ENCODE measurements at places on chromosomes 2 and 18. TPM values are rescaled to one million over a fixed set of nuclear protein-coding genes. Genes with fewer than 3 reads are reported as not detected.

TEKT4 gene
- total RNA-seq: not detected

OXER1 gene
- total RNA-seq: not detected

TUBA3D gene
- not detected for total RNA-seq

SH3RF3 gene
- total RNA-seq: 18.1 TPM

KIF5C gene
- total RNA-seq: 0.25 TPM

XIRP2 gene
- total RNA-seq: 0.20 TPM

PLCD4 gene
- total RNA-seq: 0.60 TPM

IL18RAP gene
- total RNA-seq: not detected

WIPF1 gene
- total RNA-seq: 12.4 TPM
